DND-41 (cell line): ENCODE measurements at places on chromosomes 12 and 14.

DNA sequence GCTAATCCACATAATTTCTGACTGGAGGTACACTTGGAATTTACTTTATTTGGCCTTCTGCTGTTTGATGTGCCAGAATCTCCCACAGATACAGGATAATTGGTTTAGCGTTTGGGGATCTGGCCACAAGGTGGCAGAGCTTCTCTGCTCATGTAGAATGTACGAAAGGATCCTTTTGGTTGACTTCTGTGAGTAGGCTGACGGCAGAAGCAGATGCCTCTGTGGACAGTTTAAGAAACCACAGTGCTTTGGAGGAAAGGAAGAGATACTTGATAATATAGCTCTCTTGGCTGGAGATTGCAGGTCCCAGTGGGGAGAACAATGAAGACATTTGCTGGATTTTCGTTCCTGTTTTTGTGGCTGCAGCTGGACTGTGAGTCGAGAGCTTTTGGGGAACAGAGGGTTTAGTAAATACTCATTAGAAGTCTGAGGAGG is 75.3 kb upstream of the OR4E1 start:
- no peaks in the 10 kb centered on the region for H3K36me3 ChIP-seq
- no peak overlapping the region for H3K27ac ChIP-seq
- H3K4me3 ChIP-seq, result no peak overlapping the region
- DNase-seq, result peak; percentile 53

- H3K4me3 ChIP-seq, result no peak within 1 kb of the TSS
- DNase-seq, result no peak
- no peaks in the 10 kb centered on the region for H3K27me3 ChIP-seq
Observed at GRCh38 chr14:60485598-60486251, at the start of gene C14orf39. TSS of gene C14orf39 (minus strand) at chr14:60486063. CDS start at chr14:60485078, 985 bp downstream.

DNA sequence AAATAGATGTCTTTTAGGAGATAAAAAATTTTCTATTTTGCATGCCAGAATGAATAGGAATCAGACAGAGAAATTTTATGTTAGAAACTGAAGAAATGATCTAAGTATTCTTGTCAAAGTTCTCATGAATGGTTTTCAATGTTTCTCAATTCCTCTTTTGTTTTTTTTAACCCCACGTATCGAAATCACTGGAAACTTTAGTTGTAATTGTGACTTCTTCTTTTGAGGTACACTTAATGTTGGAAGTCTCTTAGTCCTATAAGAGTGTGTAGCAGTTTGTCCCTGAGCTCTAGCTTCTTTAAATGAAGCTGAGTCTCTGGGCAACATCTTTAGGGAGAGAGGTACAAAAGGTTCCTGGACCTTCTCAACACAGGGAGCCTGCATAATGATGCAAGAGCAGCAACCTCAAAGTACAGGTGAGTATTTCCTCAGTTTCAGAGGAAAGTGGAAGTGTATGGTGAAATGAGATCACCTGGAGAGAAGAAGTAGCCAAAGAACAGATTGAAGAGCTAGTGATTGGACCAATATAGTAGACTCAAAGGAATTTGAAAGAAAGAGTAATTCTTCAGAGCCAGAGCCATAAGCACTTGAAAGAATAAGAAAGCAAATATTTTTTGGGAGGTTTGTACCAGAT is at the start of gene CLEC6A:
CLEC6A (plus strand) TSS at position 236 of the 634 bp plus-strand sequence; CDS start at position 386, 150 bp downstream.
- H3K4me3 ChIP-seq, result no peak within 1 kb of the TSS
- no peaks in the 10 kb centered on the region for H3K4me1 ChIP-seq
- no peak for DNase-seq
- peaks cover 13% of the 10 kb centered on the region for H3K27me3 ChIP-seq
- H3K36me3 ChIP-seq, result no peaks in the 10 kb centered on the region

DNA sequence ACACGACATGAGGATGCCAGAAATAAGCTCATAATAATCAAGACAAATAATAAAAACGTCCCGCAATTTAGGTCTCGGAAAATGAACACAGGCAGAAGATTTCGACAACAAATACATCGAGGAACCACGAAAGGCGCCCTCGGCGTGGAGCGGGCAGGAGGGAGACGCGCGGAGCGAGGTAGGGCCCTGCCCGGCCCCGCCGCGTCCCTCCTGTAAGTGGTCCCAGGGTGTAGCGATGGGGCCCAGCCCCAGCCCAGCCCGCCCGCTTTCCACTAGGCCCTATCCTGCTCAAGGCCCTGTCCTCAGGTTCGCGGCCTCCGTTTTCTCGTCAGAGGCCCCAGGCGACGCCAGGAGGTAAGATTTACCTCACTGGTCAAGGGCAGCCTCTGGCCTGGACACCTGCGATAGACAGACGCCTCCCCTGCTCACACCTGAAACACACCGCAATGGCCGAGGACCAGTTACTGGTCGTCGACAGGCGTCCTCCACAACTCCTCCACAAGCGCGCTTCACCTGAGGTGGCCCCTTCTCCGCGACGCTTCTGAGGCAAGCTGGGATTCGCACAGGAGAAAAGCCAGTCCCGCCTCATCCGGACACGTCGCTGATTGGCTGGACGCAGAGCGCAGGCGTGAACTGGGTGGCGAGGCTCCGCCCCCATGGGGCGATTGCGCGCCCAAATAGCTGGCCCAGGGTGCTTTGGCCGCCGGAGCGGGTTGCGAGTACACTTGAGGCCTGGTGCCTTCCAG is at the start of gene SYCP3:
SYCP3 (minus strand) TSS at position 543 of the 746 bp plus-strand sequence. CDS start 1,527 bp downstream, outside the sequence.
- H3K27me3 ChIP-seq, result no peaks in the 10 kb centered on the region
- no peak within 1 kb of the TSS for H3K4me3 ChIP-seq
- no peak within 1 kb of the TSS for H3K27ac ChIP-seq
- DNase-seq, result no peak
- H3K36me3 ChIP-seq, result peaks cover 9% of the 10 kb centered on the region

- no peak overlapping the region for H3K27ac ChIP-seq
- H3K36me3 ChIP-seq, result no peaks in the 10 kb centered on the region
- H3K27me3 ChIP-seq, result no peaks in the 10 kb centered on the region
- peaks cover 5% of the 10 kb centered on the region; the same call in 1 of the 2 replicates for H3K4me1 ChIP-seq
- no peak for DNase-seq
- no peak overlapping the region for H3K4me3 ChIP-seq
Observed at GRCh38 chr14:68668531-68668930, 124.3 kb downstream of the ZFP36L1 start.

- H3K27me3 ChIP-seq, result no peaks in the 10 kb centered on the region
- peak overlapping the region; percentile 82 for H3K4me3 ChIP-seq
- peak; percentile 44 for DNase-seq
- H3K36me3 ChIP-seq, result peaks cover 46% of the 10 kb centered on the region
Observed at GRCh38 chr12:12720672-12721161, 3.5 kb downstream of the CDKN1B start.

- H3K4me3 ChIP-seq, result no peak overlapping the region
- no peaks in the 10 kb centered on the region for H3K27me3 ChIP-seq
- no peaks in the 10 kb centered on the region for H3K4me1 ChIP-seq
- no peak overlapping the region for H3K27ac ChIP-seq
Observed at GRCh38 chr14:31229638-31230572, 22.3 kb upstream of the HECTD1 start.

DNA sequence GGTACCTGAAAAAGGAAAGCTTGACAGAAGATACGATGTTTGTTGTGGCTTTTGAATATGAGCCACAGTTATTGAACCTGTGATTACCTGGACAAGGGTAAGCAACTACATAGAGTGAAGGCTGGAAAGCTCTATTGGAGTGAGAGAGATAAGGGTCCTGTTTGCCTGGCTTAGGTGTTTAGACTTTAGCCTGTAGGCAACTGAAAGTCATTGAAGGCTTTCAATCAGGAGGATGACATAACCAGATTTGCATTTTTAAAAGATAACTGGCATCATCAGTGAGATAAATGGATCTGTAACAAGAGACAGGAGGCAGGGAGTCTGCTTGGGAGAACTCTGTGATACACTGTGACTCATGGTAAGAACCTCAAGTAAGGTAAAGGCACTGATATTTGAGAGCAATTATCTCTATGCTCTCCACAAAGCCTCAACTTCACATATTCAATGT is 128.9 kb upstream of the SOX5 start:
- H3K36me3 ChIP-seq, result no peaks in the 10 kb centered on the region
- H3K27ac ChIP-seq, result no peak overlapping the region
- H3K27me3 ChIP-seq, result no peaks in the 10 kb centered on the region
- DNase-seq, result no peak
- no peak overlapping the region for H3K4me3 ChIP-seq

- DNase-seq, result no peak
- no peaks in the 10 kb centered on the region for H3K27me3 ChIP-seq
- H3K4me1 ChIP-seq, result no peaks in the 10 kb centered on the region
- H3K27ac ChIP-seq, result no peak overlapping the region
- H3K4me3 ChIP-seq, result no peak overlapping the region
Observed at GRCh38 chr12:67916266-67916970, 72.8 kb upstream of the IFNG-AS1 start.

- DNase-seq, result no peak
- no peaks in the 10 kb centered on the region for H3K27me3 ChIP-seq
- no peak overlapping the region for H3K4me3 ChIP-seq
- peaks cover 17% of the 10 kb centered on the region for H3K4me1 ChIP-seq
Observed at GRCh38 chr12:123940627-123940966, 32.0 kb downstream of the CCDC92 start.

DNA sequence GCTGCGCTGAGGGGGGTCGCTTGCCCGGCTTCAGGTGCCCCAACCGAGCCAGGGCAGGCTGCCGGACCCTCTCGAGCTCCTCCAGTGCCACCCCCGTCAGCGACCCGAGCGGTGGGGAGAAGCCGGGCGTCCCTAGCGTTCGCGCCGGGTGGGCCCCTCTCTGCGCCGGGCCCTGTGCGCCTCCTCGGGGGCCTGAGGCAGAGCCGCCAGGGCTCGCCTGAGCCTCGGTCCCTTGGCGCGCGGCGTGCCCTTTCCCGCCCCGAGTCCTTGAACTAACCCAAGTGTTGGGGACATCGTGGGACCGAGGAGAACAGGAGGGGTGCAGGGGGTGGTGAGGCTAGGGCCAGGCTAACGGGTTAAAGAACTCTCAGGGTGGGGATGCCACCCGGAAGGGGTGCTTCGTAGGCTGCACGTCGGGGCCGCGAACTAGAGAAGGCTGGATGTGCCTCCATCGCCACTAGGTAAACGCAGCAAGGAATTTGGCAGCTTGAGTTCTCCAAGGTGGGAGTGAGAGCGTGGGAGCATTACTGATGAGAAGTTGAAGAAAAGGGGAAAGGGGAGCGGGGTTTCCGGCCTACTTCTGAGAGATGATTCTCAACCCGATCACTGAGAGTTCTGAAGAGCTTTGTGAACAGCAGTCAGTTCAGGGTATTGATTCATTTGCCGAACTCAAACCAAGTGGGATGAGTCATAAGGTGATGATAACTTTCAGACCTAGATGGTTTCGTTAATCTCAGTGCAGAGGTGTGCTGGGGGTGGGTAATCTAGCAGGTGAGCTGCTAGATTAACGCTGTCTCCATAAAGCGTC is 618 bp downstream of the RNF34 start:
- H3K27me3 ChIP-seq, result no peaks in the 10 kb centered on the region
- H3K36me3 ChIP-seq, result peaks cover 24% of the 10 kb centered on the region
- peak overlapping the region; percentile 90 for H3K27ac ChIP-seq
- peak overlapping the region; percentile 96 for H3K4me3 ChIP-seq
- peaks cover 32% of the 10 kb centered on the region for H3K4me1 ChIP-seq

DNA sequence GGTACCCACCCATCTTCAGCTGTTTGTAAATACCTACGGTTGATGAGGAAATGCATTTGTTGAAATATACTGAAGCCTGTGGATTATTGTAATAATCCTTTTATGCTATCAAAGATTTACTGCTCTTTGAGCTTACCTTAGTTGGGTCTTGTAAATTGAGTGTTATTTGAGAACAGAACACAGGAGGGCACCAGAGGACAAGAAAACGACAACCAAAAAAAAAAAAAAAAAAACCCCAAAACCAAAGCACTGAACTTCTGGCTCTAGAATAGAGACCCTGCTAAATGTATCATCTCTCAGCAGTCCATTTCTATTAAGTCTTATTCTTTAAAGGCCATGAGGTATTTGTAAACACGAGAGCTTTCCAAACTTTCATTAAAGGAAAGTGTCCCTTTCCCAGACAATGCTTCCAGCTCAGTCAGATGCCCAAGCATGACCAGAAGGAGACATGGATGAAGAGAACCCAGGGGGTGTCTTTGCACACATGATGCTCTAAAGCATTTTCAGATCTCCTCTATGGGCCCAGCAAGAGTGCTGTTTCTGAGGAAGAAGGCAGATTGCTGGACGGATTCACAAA is 763.9 kb downstream of the NRXN3 start:
- no peaks in the 10 kb centered on the region for H3K36me3 ChIP-seq
- no peak overlapping the region for H3K4me3 ChIP-seq
- DNase-seq, result no peak

GRCh38 chr14:52607061-52607460 is 54.4 kb downstream of the GPR137C start:
- no peak overlapping the region for H3K4me3 ChIP-seq
- no peak overlapping the region for H3K27ac ChIP-seq
- H3K27me3 ChIP-seq, result no peaks in the 10 kb centered on the region
- no peak for DNase-seq
- H3K4me1 ChIP-seq, result no peaks in the 10 kb centered on the region
- H3K36me3 ChIP-seq, result no peaks in the 10 kb centered on the region

GRCh38 chr12:32896432-32897280 is at the start of gene PKP2:
TSS of gene PKP2 (minus strand) at chr12:32896777. CDS start at chr12:32896731, 46 bp downstream.
- H3K4me1 ChIP-seq, result no peaks in the 10 kb centered on the region
- no peak within 1 kb of the TSS for H3K4me3 ChIP-seq
- no peaks in the 10 kb centered on the region for H3K27me3 ChIP-seq
- H3K36me3 ChIP-seq, result no peaks in the 10 kb centered on the region

DNA sequence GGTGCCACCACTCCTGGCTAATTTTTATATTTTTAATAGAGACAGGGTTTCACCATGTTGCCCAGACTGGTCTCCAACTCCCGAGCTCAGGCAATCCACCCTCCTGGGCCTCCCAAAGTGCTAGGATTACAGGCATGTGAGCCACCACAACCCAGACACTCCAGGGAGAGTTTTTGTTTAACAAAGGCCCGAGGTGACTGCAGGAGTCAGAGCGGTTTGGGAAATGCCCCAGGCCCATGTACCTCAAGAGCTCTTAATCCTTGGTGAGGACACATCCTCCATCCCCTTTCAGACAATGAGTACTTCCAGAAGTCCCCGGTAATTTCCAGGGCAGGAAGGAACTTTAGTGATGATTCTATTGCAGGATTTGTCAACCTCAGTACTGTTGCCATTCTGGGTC is 176.0 kb downstream of the ESRRB start:
- H3K27ac ChIP-seq, result no peak overlapping the region
- no peak for DNase-seq
- no peak overlapping the region for H3K4me3 ChIP-seq
- H3K27me3 ChIP-seq, result peaks cover 15% of the 10 kb centered on the region
- no peaks in the 10 kb centered on the region for H3K36me3 ChIP-seq

- H3K27ac ChIP-seq, result no peak overlapping the region
- H3K27me3 ChIP-seq, result no peaks in the 10 kb centered on the region
- H3K36me3 ChIP-seq, result no peaks in the 10 kb centered on the region
Observed at GRCh38 chr12:93122569-93123091, 193.5 kb upstream of the EEA1 start.

- no peaks in the 10 kb centered on the region for H3K36me3 ChIP-seq
- H3K27ac ChIP-seq, result no peak overlapping the region
- no peaks in the 10 kb centered on the region for H3K27me3 ChIP-seq
- H3K4me3 ChIP-seq, result no peak overlapping the region
- peaks cover 16% of the 10 kb centered on the region for H3K4me1 ChIP-seq
- DNase-seq, result no peak
Observed at GRCh38 chr14:88029500-88029899, 24.6 kb downstream of the GPR65 start.
